HTR-8/SVneo (cell line): ENCODE measurements at places on chromosomes 7 and 10.
A peak's percentile ranks its signal among the peaks of the same experiment; 100 is the strongest.

- DNase-seq, result peak; percentile 62
These were observed 28.2 kb downstream of the IL15RA start for GRCh38 chr10:5949009-5949759.

DNA sequence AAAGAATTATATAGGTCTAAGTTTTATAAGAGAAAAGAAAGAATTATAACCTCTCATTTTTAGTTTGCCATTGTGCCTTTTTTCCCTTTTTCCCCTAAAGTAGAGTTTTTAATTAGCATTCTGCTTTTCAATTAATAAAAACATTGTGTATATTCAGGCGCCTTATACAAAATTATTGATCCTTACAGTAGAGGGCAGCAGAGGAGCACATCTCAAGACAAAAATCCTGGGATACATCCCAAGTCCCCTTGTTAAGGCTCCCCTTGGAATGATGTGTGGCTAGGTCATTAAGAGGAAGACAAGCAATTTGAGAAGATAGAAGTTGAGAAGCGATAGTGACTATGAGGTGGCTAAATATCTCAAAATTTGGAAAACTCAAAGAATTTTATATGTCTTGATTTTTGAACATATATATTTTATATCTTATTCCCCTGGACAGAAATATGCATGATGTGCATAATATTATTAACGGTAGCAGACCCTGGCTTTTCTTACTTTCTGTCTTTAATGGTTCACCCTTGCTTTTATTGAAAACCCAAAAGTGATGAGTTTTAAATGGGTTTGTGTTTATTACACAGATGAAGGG is 19.1 kb upstream of the TPK1 start:
- no peak for DNase-seq

GRCh38 chr10:124383496-124383895 is 35.2 kb downstream of the OAT start:
- DNase-seq, result no peak

DNA sequence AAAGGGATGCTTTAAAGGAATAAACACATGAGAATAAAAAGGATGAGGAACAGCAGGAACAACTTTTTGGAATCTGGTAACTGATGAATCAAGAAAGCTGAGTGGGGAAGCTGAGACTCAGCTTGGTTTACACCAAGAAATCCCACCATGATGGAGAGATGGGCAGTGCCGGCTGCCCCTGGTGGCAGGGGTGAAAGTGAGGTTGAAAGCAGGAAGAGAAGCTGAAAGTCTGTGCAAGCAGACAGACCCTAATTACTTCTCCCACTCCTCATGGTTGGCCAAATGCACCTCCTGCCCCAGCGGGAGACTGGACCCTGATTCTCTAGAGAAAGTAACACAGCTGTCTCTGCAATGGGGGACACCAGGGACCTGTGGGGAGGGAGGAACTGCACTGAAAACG is 57.6 kb upstream of the NANOS1 start:
- DNase-seq, result no peak

DNA sequence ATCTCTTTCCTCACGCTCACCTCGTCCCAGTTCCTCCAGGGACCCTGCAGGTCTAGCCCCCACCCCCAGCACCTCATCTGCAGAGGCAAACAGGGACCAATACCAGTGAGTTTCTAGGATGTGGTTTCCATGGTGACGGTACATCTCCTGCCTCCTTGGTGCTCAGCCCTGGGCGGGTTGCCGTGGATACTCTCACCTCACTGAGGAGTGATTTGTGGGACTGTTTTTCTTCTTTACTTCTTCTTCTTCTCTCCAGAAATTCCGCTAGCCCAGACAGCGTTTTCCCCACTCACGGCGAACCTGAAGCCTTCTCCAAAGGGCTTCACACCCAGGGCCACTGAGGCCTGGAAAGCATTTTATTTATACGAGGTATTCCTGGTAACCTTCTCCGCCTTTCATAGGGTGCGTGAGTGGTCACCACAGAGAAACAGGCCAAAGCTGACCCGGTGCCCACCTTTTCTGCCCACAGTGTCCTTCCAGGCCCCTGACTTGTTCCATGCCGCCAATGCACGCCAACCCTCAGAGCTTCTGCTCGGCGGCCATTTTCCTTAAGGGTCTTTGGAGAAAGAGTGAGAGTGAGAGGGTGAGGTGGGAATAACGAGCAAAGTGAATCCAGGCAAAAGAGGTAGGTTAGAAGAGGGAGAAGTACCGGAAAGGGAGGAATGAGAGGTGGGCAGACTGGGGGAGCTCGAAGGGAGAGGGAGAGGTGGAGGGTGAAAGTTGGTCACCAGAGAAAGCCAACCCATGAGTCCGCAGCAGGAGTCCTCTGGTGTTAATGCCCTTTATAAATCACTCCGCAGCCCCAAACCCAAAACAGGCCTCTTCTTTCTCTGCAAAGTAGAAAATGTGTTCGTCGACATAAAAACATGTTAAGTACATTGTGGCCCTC is 15.5 kb downstream of the FAM241B start:
- DNase-seq, result no peak

DNA sequence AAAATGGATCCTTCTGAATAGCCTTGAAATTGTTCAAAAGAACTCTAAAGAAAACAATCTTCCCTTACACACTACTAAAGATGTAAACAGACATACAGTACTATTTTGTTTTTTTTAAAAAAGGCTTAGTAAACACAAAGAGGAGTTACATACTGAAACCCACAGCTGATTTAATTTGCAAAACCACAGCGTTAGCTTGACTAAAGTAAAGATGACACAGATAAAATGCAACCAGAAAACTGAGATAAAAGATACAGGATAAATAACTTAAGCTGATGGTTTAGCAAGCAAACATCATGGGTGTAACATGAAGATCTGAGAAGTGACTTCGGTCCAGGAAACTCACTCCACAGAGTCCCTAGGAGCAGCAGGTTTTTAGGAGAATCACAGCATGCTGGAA is 21.8 kb downstream of the PRKCQ start:
- no peak for DNase-seq

DNA sequence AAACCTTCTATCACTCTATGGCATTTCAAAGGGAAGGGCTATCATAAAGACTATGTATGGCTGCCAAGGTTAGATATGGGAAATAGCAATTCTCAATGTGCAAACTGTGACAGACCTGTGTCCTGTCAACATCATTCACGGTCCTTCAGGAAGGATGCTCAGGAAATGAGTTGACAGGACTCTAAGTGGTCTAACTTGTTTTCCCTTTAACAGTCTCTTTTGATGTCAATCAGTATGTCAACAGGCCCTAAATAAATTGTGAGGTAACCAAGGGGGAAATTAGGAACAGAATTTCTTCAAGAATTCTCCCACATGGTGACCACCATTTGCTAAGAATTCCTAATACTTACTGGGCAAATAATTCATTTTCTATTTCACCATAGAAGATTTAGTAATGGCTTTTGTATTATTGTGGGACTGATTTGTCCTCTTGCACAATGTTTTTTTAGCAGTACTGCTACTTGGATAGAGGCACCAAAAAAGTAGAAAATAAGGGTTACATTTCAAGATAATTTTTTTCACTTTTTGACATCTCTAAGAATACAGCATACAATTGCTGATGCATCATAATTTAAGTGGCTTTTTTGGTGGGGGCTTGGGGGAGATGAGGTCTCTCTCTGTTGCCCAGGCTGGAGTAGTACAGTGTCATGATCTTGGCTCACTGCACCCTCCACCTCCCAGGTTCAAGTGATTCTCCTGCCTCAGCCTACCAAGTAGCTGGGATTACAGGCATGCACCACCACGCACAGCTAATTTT is 275.8 kb downstream of the CACNA2D1 start:
- no peak for DNase-seq
